Esophagus squamous epithelium (tissue), 5 donors: ENCODE measurements at places on chromosomes 2 and 18.

DNA sequence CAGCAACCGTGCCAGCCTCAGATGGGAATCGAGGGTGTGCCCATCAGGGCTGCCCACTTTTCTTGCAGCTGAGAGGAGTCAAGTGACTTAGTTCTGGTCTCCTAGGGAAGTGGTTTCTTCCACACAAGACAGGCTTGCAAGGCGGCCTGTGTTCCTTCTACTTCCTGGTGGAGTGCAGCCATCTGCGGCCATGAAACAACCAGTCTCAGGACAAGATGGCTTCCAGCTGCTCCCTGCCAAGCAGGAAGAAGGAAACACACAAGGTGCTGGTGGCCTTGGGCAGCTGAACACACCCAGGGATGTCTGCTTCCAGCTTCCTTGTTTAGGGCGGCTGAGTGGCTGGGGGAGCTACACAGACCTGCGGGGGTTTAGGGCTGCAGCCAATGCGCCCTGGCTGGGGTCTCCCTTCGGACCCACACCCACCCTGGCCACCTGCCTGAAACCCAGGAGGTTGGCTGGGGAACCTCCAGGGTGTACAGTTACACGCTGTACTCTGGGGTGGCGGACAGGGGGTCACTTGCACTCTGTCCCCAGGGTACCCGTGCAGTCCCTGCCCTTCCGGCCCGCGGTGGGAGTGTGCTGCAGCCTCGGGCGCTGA lies 34.7 kb downstream of the PTPN18 start:
- no peak for DNase-seq

DNA sequence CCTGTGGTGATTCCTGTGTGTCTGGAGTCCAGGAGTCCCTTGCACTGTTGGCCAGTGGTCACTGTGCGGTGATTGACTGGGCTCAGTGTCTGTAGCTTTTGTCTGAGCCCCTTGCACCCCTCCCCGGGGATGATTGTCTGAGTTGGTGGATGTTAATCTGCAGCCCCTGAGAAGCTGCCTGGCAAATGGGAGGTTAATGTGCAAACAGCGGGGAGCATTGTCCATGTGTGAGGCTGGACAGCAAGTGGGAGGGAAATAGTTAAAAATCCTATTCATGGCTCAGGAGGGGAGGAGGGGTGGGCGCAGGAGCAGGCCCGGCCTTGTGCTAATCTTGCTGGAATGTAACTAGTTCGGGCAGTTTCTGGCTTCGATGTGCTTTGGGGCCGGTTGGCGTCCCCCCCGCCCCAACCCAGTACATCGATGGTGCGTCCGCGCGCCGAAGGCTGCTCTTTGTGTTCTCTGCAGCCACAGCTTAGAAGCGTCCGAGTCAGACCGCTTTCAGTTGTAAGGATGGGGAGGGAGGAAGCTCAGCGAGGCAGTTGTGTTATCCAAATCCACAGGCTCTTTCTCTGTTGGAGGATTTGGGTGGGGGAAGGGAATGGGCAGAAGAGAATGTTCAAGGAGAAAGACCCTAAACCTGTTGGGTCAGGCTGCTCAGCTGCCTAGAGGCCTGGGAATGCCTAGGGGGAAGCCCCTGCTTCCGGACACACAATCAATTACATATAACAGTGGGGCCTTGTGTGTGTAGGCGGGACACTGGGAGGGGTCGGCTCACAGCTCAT lies 71.8 kb downstream of the TGOLN2 start:
- no peak for DNase-seq

GRCh38 chr18:8721716-8722115 lies 16.4 kb downstream of the MTCL1 start:
- no peak for DNase-seq

DNA sequence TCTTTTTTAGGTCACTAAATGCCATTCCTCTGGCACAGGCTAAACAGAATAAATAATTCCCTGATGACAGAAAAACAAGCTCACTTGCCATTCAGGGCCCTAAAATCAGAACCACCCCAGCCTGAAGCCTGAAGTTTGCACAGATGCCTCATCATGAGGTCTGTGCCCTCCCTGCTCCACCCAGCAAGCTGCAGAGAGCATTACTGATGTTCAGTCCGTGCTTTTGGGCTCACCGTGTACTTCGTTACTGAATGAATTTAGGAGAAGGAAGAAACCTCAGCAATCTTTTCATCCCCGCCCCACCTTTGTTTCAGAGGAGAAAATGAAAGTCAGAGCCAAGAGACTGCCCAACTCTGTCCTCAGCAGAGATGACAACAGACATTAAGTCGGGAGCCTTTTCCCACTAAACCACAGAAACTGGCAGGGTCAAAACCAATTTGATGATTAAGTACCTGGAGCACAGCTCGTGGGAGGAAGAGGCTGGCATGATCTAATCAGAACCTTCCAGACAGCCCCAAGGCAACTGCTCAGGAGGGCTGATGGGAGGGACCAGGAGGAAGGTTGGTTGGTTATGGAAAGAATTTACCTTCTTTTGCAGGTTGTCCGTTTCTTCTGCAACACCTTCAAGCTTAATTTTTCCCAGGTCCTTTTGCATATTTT lies 122.7 kb downstream of the LAMA1 start:
- no peak for DNase-seq

DNA sequence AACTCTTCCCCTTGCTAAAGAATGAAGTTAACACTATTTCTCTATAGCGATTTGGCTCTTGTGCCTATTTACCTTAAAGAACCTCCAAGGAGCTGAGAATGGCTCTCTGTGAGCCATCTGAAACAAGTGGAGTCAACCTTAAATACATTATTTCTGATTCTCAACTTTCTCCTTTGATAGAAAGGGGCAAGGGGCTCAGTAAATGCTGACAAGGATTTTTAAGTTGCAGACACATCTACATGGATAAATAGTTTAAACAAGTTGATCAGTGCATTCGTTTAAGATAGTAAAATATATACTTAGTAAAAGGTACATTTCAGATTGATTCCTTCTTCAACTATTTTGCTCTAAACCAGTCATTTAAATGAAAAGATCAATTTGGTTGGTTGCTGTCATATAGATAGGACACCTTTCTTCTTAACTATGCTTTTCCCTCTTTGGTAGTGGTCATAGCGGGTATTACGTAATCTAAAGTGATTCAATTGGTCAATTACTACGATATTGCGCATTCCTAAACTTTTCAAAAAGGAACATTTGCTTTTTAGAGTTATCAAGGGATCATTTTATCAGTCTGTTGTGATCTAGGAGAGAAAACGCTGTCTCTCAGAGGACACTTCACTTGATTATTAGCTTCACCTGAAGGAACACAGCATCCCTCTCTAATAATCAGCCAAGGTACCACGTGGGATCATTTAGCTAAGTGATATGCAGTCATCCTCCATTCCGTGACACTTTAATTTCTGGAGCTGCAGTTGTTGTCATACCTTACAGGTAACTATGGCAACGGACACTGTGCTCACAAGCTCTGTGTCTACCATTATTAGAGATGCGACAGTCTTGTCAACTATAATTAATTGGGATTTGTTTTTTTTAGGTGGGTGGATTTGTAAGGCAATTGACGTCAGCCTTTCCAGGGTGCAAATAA lies 50.9 kb upstream of the KCNE4 start:
- DNase-seq: no peak

- DNase-seq: no peak
Measured at GRCh38 chr2:11617527-11617926, 52.5 kb downstream of the NTSR2 start.

DNA sequence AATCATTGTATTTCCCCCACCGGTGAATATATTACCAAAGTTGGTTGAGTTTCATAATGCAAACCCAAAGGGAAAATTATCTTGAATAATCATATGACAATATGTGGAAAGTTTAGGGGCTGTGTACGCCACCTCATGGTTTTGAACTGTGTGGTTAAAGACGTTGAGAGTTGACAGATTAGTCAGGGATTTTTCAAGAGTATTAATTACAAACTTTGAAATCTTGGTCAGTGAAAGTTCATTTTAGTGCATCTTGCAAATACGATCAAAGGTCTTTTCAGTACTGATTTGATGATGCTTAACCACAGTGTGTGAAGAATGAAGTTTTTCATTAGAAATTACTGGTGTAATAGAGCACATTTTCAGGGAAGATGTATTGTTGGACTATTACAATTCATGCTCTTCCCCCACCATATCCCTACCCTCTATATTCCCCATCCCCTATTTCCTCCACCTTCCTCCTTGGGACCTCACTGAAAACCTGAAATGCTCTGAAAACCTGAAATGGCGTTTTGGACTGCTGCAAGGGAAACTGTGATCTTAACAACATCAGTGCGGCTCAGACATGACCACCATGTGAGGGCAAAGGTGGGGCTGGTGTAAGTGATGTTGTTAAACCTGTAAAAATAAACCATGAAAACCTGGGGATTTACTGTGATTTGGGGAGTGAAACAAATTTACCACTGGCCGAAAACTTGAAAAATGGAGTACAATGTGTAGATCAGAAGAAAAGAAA lies 4.5 kb upstream of the BCL2L11 start:
- no peak for DNase-seq

GRCh38 chr2:8882094-8882493 lies 44.7 kb upstream of the KIDINS220 start:
- no peak for DNase-seq

- DNase-seq: no peak
Measured at GRCh38 chr2:45698554-45698953, 47.1 kb downstream of the PRKCE start.

DNA sequence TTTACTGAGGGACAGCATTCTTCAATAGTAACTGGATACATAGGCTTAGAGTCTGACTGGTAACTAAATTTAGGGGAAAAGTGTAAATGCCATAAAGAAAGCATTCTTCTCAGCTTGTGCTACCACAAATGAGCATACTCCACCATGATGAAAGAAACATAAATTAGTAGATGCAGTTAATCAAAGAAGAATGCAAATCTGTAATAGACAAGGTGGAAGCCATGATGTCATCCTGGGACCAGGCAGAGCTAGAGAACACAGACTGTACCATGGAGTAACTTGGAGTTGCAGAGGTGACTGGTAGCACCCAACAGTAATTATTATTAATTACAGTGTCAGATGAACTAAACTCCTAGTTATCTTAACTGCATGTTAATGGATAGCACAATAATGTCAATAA lies 51.7 kb downstream of the RBKS start:
- no peak for DNase-seq

GRCh38 chr2:207950063-207950760 lies 75.1 kb downstream of the PLEKHM3 start:
- DNase-seq: no peak
